ENCODE measurements at places on chromosomes 5 and 9.

DNA sequence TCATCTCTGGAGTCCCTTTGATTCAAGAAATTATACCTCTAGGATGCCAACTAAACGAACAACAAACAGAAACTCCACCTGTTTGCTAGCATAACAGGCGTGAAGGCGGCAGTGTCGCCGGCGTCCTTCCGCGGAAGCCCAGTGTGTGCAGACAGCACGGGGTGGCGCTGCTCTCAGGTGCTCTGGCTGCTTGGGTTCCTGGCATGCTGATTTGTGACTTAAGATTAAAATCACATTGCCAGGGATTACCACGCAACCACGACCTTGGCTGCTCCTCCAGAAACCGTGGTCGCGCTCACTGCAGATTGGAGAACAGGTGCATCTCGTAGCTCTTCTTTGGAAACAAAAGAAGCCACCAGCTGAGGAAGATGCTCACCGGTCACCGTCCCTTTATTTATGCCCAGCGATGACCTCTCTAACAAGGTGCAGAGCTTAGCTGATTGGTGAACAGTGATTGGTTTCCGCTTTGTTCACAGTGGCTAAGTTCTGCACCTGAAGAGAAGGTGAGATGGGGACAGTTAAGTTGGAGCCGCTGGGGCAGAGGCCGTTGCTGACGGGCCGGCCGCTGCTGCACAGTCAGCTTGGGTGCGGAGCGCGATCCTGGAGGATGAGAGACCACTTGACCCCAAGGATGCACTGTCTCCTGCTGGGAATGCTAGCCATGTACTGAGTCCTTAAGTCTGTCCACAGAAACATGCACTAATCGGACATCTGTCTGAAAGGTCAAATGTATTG lies 232.3 kb downstream of the FANCC start:
- DNase-seq, result no peak

DNA sequence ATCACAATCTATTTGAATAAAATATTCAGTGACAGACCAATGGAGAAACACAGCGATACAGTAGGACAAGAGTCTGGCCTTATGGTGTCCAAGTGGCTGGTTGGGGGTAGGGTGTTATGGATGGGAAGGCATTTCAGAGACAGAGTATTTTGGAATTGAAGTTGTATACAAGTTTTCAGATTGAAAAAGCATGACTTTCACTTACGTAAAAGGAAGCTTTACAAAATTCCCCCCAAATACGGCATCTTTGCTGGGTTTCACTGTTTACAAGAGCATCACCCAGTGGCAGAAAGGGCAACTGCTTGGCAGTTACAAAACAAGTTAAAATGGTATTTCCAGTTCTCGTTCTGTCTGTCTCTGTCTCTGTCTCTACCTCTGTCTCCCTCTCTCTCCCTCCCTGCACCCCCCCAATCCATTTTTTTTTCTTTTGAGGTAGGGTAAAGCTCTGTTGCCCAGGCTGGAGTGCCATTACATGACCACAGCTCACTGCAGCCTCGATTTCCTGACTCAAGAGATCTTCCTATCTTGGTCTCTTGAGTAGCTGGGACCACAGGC lies 86.2 kb downstream of the PTPN3 start:
- DNase-seq, result peak; percentile 2

DNA sequence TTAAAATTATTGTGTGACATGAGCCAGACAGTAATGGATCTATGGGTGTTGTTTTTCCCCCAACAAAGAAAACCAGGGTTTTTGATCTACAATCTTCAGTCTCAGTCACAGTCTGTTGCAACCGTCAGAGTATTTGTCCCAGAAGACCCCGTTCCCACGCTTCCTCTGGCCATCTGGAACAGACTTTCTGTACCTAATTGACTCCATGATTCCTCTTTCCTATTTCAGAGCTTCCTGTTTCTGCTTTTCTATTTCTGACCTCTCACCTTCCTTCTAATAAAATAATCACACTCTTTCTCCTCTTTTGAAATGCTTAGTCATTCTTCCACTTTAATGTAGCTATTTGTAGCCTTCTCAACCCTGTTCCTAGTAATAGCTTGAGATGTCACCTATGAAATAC lies 1044.8 kb downstream of the DTWD2 start:
- DNase-seq, result peak; percentile 29

- DNase-seq, result peak; percentile 18
Observed at GRCh38 chr5:78268356-78268755, 26.1 kb downstream of the AP3B1 start.

- no peak for DNase-seq
Observed at GRCh38 chr5:67515762-67516161, 319.2 kb upstream of the CD180 start.

DNA sequence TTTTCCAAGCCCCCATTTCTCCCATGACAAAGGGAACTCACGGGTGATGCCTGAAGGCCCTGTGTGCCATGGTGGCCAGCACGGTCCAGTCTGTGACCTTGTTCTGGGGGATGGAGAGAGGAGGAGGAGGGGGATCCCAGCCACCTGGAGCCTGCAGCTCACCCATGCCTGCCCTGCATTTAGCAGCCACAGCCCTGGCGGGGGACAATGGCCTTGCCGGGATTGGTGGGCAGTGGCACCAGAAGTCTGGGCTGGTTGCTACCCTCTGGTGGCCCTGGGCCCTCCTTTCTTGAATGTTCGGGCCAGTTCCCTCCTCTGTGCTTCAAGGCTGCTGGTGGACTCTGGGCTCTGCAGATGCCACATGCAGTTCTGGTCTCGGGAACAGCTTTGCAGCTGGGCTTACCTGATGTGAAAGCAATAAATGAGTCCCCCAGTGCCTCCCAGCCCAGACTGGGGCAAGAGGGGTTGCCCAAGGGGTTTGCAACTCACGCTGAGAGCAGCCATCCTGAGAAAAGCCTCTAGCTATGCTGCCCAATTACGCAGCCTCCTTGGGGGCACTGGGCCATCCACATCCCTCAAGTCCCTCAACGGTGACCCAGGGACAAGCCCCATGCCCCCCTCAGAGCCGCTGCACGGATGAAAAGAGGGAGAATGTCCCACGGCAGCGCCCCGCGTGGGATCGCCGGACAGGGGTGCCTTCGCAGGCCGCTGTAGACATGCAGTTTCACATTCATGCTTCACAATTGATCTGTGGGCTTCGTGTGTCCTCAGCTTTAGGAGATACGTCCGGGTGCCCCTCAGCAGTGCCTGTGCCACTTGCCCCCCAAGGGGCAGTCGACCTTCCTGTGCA lies 49.2 kb upstream of the FCN1 start:
- no peak for DNase-seq

GRCh38 chr9:75053869-75054268 lies 25.8 kb upstream of the CARNMT1 start:
- DNase-seq, result no peak

DNA sequence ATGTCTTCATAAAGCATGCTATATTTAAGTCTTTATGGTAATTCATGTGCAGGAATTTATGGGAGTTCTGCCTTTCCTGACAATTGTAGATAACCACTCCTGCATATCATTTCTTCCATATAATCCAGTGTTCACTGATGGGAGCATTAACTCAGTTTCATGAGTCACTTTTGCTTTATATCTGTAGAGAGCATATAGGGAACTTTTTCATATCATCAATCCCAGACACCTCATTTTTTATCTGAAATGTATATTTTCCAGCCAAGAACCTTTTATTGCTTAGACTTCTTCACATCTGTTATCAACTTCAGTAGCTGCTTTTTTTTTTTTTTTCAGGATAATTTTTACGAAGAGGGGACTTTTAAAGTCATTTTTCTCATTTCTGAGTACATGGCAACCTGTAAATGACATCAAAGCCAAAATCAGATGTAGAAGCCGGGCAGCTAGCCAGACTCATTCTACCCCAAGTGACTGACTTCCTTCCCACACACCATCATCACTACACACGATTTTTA lies 41.1 kb downstream of the NFX1 start:
- DNase-seq, result no peak

DNA sequence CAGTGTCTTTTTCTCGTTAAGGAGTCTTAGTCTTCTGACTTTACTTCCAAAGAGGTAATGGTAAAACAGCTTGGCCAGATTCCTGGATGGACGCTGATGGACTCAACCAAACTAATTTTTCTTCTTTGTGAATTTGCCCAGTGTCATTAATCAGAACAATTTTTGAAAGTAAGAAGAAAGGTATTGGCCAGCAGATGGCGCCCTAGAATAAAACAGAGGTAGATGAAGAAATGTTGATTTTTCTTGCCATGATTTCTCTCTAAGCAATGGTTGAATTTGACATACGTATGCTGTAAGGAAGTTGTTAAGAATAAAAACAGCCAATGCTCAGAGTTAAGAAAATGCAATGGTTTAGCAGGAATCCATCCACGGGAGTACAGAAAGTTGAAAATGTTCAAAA lies 500.0 kb downstream of the DIRAS2 start:
- peak; percentile 85 for DNase-seq

GRCh38 chr5:56350597-56351170 lies 117.6 kb upstream of the ANKRD55 start:
- peak; percentile 67 for DNase-seq

- DNase-seq, result no peak
Observed at GRCh38 chr5:130270786-130271185, 366.5 kb downstream of the CHSY3 start.

GRCh38 chr5:146796144-146796543 lies 82.4 kb downstream of the PPP2R2B start:
- DNase-seq, result no peak

DNA sequence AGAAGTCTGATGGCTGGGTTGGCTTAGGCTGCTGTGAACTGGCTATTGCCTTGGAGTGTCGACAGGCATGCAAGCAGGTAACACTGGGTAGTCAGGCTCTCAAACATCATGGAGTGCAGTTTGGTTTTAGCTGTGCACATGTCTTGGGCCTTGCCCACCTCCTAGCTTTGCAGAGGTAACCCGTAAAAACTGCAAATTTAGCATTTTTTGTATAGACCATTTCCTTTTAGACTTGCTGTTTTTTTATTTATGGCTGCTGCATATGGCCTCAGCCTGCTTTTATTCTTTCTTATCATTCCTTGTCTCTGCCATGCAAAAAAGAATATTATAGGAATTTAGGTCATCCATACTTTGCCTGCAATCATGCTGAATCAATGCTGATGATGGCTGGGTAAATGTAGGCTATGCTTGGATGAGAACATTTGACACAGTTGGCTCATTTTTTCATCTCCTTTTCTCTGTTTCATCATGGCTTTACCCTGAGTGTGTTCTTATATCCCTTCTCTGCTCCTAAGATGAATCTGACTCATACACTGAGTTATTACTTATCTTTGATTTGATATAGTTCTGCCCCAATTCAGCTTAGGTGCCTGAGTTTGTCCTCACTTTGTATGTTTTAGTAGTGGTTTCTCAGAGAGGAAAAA lies 27.2 kb downstream of the RECK start:
- DNase-seq, result no peak

DNA sequence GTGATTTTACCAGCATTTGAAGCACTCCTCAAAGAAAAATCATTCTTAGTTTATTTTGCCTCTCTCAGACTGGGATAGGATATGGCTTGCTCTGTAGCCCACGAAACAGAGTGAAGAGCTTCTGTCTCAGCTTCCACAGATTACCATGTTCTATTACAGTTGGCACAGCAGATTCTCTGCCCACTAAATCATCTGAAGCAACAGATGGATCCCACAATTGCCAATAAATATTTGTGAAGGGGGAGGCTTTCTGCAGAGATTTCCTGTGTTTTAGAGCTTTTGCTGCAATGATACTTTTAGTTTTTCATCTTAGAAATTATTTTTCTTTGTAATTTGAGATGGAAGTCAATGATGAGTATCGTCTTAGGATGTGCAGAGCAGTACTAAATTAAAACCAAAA lies 12.3 kb upstream of the MAP3K1 start:
- no peak for DNase-seq

- no peak for DNase-seq
Observed at GRCh38 chr9:85483208-85483607, 258.5 kb downstream of the AGTPBP1 start.

GRCh38 chr9:117083559-117083958 lies 331.3 kb downstream of the ASTN2 start:
- no peak for DNase-seq

DNA sequence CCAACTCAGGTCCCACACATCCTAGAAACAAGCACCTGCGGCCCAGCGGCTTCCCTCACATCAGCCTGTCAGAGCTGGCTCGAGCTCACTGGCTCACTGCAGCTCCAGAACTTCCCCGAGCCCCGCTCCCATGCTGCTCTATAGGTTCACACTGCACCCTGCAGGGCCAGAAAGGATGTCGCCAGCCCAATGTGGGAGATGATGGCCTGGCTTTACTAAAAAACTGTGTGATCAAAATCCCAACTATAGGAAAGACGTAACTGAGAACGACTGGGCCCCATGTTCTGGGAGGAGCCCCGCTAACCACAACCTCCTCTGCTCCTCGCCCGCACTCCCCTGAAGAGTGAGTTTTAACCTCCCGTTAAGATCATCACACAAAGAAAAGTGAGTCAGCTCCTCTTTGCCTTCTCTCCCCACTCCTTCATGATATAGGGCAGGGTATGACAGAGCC lies 4.6 kb downstream of the SURF4 start:
- no peak for DNase-seq

GRCh38 chr5:148033134-148033533 lies 30.6 kb upstream of the SPINK5 start:
- DNase-seq, result no peak

DNA sequence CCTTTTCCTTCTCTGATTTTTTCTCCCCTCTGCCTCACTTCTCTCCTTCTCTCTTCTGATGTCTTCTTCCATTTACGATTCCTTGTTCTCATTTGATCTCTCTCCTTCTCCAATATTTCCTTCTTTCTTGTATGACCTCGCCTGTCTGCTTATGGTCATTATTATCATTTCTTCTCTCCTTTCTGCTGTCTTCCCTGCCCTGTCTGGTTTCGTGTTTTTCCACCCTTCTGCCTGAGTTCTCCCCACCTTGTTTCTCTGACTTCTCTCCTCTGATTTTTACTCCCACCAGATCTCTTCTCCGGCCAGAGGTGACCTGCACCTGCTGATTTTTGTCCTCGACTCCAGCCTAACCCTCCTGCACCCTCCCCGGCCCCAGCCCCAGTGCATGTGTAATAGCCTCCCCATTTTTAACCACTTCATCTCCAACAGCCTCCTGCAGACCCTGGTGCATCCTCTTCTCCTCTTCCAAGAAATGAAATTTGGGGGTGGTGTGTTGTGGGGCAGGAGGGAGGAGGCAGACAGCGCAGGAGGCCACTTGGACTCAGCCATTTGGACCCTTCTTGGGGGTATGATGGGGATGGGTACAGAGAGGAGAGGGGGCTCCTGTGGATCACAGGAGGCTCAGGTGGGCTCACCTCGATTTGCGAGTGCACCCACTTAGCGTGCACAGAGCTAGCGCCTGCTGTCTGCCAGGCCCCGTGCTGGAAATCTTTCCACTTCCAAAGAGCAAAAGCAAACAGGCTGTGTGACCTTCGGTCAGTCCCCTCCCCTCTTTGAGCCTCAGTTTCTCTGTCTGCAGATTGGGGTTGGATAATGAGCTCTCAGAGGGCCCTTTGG lies 32.5 kb downstream of the GSN start:
- DNase-seq, result no peak

GRCh38 chr5:154881986-154882385 lies 23.6 kb downstream of the CNOT8 start:
- no peak for DNase-seq

GRCh38 chr5:142758062-142758795 lies 11.9 kb upstream of the ARHGAP26 start:
- DNase-seq, result peak; percentile 94

- peak; percentile 52 for DNase-seq
Observed at GRCh38 chr5:40078898-40079575, 600.7 kb upstream of the PTGER4 start.
